ENCODE measurements at places on chromosomes 2 and 18.

DNA sequence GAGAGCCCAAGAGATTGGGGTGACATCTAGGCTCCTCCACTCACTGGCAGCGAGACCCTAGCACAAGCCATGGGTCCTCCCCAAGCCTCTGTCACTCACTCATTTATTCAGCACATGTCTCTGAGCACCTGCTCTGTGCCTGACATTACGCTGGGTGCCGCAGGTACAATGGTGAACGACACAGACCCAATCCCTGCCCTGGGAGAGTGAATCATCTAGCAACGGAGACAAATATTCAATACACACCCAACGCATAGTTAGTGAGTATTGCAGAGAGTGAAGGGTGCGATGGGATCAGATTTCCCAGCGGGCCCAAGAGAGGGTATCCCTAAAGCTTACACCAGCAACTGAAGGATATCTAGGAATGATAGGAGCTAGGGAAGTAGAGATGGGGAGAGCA, 45.5 kb downstream of the ZFP36L2 start:
- no peak for DNase-seq

DNA sequence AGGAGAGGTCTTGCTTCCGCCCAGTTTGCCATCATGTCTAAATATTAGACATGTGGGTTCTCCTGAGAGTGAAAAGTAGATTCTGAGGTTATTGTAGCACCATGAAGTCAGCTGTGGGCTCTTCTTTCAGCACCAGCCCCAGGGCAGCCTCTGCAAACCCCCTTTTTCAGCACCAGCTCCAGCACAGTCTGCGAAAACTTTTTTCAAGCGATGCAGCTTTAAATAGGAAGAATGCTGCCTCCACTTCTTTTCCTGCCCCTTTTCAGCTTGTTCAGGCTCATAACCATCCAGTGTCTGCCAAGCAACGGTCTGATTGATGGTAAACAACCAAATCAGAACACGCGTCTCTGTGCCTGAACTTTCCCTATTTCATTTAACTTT, at the start of gene COL5A2:
COL5A2 (minus strand) TSS at position 192 of the 381 bp plus-strand sequence; CDS start at position 35, 157 bp downstream.
- DNase-seq: peak; percentile 87

GRCh38 chr2:40244675-40245074, 207.2 kb downstream of the SLC8A1 start:
- no peak for DNase-seq

DNA sequence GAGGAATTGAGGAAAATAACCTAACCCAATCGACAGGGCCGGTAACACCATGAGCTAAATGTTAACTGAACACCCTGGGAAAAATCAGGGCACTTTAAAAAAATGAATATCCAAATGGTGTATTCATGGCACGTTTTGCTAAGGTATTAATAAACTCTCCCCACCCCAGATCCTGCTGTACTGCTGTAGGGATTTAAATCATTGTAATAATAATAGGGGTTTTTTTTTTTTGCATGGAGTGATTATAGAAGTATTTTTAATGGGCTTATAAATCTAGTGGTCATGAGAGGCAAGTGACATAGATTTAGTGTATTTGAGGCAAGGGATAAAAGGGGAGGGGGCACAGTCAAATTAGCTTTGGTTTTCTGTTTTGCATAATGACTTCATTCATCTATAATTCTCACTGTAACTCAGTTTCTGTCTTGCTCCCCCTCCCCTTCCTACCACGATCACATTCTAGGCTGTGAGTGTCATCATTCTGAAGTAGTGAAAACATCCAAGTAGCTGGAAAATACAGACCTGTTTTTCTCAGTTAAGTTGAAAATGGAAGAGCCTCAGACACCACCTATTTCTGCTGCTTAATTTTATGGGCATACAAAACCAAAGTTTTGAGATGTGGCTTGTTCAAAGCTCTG, 18.2 kb upstream of the MGAT5 start:
- no peak for DNase-seq

DNA sequence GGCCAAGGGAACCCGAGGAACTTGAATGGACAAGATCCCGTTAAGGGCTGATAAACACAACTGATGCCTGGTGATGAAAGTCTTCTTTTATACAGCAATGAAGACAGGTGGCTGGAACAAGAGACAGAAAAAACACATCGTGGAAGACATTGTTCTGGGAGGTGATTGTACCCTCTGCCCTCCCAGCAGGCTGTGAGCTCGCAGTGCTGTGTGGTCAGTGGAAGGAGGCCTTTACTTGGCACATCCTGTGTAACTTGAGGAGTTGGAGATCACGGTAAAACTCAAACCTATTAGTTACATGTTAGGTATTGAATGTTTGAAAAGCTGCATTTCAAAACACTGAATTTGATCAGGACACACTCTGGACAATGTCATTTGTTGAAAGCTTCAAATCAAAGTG, 249.9 kb upstream of the EPAS1 start:
- no peak for DNase-seq

- DNase-seq: peak; percentile 90
Observed at GRCh38 chr2:188975497-188976102, 1.4 kb downstream of the COL3A1 start.

- DNase-seq: no peak
Observed at GRCh38 chr2:197158591-197159550, 151.7 kb downstream of the ANKRD44 start.

- DNase-seq: no peak
Observed at GRCh38 chr18:48279312-48279711, 129.9 kb downstream of the ZBTB7C start.

GRCh38 chr18:23835506-23835905, 146.3 kb downstream of the LAMA3 start:
- DNase-seq: no peak

DNA sequence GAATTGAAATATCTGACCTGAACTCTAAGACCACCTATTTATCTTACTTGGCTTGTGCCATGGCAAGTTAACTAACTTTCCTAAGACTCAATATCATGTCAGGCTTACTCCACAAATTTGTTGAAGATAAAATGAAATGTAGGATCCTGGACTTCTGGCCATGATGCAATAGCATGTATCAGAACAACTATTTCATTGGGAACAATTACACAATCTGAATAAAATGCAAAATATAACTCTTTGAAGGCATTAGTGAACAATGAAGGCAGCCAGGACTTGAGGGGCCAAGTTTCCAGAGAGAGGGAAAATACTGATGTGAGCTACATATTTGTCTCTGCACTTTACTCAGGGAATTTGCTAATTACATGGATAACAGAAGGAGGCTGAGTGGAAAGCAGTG, 476.5 kb upstream of the ACVR2A start:
- DNase-seq: no peak

DNA sequence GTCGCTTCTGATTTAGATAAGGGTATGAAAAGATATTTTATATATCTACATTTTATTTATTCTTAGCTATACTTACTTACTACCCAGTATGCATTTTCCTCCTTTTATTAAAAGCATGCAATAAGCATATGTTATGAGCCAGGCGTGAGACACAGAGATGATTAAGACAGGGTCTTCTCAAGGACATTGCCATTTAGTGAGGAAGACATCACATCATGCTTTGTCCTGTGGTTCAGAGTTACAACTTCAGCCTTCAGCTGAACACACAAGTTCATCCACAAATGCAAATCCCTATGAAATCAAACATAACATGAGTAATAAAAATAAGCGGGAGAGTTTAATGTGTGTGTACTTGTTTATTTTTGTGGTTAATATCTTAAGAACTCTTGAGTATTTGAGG, 30.2 kb downstream of the GRHL1 start:
- no peak for DNase-seq

GRCh38 chr2:66573416-66573815, 138.5 kb downstream of the MEIS1 start:
- no peak for DNase-seq

DNA sequence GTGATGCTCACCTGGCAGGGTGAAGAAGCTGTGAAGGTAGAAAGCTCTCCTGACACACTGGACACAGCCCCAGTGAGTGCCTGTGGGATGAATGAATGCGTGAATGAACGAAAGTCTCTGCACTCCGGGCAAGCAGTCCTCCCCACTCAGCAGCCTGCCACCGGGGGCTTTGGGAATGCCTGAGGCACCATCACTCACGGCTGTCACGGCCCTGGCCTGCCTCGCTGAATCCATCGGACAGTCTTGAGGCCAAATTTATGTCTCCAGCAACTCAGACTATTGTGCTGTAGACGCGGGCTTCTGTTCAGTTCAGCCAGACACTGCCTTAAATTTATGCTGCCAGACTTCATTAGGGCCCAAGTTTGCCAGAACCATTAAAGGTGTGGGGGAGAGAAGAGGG, 62.9 kb upstream of the TEX51 start:
- no peak for DNase-seq

DNA sequence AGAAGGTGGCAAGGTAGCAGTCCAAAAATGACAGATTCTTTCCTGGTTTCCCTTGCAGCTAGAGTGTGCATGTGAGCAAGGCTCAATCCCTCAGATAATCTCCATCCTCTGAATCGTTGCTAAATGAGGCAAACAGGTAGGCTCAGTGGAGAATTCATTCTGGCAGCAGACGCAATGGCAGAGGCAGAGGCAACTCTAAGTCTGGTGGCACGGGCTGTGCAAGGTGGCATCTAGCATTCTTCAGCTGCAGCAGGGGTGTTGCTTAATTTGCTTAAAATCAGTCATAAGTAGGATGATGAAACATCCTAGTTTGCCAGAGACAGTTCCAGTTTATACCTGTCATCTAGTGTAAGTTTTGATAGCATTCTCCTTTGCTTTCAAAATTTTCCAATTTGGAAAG, 391.1 kb upstream of the MEX3C start:
- DNase-seq: no peak

- no peak for DNase-seq
Observed at GRCh38 chr2:54671010-54671409, 52.5 kb upstream of the EML6 start.

DNA sequence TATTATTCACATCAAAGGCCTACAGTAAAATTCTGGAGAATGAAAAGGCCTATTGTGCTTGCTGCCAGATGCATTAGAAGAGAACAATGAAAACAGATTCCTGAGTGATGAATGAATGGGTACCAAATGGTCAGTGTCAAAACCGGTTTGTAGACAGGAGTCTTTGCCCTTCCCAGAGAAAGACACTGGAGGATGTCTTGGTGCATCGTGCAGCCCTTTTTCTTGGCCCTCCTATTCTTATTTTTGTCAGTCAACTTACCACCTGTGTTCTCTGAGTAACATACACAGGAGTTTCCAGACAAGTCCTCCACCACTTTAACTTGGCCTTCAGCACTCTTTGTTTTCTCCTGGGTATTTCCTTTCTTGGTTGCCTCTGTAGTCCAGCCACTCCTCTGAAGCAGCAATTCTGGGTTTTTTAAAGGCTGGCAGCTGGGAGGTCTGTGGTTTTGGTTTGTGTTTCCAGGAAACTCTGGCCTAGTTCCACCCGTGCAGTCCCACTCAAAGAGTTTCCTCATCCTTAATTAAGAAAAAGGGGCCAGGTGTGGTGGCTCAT, 29.4 kb downstream of the PSTPIP2 start:
- DNase-seq: no peak

DNA sequence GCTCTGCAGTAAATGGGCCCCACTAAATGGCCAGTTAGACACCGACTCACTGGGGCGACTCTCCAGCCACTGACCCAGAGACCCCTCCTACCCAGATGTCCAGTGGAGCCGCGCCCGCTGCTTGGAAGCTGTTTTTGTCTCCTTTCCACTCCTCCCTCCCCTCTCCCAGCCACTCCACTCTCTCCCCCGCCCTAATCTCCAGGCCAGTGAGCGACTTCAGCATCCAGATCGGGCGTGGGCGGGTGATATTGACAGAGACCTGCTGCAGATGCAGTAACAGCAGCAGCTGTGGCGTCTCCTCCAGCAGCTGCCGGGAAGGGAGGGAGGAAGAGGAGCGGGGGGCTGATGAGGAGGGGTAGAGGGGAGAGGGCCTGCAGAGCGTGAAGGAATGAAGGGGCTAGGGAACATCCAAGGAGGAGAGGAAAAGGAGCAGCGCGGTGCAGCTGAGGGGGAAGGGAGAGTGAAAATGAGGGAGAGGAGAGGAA, at the start of gene SCN7A:
SCN7A (minus strand) TSS at position 110 of the 485 bp plus-strand sequence. CDS start 16,553 bp downstream, outside the sequence.
- no peak for DNase-seq

- no peak for DNase-seq
Observed at GRCh38 chr18:9803063-9803697, 82.6 kb upstream of the TXNDC2 start.

DNA sequence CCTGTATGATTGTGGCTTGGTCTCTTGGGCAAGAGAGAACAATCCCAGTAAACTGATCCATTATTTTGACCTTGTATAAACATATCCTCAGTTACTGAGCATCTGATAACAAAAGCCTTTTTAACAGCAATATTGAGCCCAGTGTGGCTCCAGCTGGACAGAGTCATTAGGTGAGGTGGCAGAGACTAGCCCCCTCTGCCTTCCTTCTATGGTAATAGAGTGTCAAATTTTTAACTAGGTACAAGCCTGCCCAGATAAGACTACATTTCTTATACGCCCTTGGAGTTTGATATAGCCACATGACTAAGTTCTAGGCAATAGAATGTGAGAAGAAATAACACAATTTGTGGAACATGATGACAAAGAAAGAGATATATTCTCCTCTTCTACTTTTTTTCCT, 56.2 kb downstream of the HNMT start:
- DNase-seq: no peak

GRCh38 chr2:27809761-27810241, 38.3 kb downstream of the MRPL33 start:
- peak; percentile 32 for DNase-seq

DNA sequence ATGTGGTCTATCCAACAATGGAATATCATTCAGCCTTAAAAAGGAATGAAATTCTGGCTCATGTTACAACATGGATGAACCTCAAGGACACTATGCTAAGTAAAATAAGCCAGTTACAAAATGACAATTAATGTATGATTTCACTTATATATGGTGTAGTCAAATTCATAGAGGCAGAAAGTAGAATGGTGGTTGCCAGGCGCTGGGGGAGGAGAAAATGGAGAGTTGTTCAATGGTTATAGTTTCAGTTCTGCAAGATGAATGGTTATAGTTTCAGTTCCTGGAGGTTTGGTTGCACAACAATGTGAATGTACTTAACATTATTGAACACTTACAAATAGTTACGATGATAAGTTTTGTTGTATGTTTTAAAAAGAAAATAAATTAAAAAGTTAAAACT, 79.2 kb upstream of the IL1R2 start:
- DNase-seq: no peak

DNA sequence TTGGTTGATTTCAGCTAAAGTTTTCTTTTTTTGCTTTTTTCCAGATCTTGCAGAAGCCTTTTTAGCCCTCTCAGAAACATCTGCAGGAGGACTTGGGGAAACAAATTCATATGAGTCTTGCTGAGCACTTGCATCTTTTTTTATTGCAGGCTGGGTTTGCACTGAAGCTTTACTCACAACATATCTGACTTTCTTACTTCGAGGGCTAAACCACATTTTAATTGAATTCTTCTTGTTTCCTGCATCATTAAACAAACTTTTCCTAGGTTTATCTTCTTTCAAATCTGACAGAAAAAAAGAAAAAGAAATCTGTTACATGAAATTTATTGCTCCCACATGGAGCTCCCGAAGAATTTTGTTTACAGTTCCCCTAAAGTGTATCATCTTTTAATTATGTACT, 28.3 kb downstream of the BARD1 start:
- DNase-seq: peak; percentile 25

DNA sequence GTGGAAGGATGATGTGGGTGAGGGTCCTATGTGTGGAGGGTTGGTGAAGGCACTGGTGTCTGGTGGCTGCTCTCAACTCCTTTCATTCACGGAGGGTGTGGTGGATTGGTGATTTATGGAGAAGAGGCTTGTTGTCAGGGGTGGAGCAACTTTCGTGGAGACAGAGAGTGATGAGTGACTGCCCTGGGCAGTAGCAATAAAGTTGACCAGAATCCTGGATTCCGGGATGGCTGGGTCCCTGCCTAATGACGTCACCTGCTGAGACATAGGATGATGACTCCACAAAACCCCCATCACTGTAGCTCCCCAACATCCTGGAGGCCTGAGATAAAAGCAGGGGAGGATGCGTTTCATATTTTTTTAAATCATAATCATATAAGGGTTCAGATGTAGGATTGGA, 193.0 kb downstream of the ACKR3 start:
- no peak for DNase-seq
